ENCODE measurements at places on chromosomes 5 and 9.

DNA sequence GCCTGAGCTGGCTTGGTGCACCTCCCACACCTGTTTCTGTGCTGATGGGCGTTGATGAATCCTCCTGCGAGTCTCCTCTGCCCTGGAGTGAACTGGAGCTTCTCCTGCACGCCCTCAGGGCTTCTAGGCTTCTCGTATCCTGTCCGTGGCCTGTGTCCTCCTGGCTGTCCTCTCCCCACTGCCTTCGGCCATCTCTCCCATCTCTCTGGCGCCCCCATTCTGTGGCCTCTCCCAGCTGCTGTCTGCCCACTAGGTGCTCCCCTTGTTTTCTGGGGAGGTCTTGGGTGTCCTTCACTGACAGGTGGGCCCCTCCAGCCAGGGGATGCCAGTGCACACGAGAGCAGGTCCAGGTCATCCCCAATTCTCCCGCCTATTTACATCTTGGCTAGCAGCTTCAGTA, 28.8 kb downstream of the AHRR start:
- no peak for DNase-seq

DNA sequence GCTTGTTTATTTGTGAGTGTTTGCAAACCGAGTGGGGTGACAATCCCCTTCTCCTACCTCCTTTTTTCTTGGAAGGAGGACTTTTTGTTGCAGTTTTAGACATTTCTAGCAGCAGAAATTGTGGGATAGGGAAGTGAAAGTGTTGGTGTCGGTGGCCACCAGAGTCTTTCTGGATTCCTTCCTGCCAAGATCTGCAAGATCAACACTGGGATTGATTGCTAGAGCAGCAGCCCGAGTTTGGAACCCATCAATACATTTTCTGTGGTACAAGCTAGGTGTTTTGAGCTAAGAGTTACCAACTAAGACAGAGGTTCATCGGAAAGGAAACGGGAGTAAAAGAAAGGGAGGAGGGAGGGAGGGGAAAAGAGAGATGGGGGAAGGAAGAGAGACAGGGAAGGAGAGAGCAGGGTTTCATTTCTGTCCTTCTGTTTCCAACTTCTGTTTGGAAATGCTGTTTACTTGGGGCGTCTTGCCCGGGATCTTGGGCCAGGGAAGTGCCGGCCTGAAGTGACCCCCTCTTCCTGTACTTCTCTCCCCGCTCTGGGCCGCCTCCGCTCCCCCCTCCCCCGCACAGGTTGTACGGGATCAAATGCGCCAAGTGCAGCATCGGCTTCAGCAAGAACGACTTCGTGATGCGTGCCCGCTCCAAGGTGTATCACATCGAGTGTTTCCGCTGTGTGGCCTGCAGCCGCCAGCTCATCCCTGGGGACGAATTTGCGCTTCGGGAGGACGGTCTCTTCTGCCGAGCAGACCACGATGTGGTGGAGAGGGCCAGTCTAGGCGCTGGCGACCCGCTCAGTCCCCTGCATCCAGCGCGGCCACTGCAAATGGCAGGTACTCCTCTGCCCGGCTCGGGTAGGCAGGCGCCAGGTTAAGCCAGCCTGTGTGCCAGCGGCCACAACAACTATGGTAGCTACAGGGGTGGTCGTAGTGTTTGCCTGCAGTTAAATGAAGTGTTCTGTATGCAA, 4.0 kb downstream of the ISL1 start:
- no peak for DNase-seq

DNA sequence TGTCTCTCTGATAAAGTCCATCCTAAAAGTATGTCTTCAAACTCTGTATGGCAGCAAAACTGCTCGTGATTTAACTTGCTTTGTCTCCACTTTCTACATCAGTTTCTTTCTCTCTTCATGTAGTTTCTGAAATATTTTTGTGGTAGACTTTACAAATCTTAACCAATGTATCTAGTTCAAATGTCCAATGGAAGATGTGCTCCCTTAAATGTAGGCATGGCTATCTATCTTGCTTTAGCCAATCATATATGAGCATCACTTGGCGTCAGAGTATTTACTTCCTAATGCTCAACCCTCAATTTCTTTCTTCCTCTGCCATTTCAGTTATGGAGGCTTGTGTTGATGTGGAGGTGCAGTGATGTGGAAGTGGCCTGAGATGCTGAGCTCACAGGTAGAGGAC, 206.1 kb upstream of the ZNF608 start:
- DNase-seq = no peak

DNA sequence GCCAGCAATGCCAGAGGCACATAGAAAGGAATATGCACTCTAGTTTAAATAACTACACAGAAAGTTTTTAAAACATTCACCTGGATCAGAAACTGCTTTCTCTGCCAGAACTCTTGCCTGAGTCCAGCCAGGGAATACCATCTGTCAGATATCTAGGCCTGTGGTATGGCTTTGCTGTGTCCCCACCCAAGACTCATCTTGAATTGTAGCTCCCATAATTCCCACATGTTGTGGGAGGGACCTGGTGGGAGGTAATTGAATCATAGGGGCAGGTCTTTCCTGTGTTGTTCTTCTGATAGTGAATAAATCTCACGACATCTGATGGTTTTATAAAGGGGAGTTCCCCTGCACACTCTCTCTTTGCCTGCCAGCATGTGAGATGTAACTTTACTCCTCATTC, 41.5 kb upstream of the KCNV2 start:
- no peak for DNase-seq

- DNase-seq = no peak
Observed at GRCh38 chr5:10400411-10400810, 41.3 kb upstream of the ROPN1L start.

- DNase-seq = no peak
Observed at GRCh38 chr5:4043135-4043534, 447.5 kb downstream of the IRX1 start.

DNA sequence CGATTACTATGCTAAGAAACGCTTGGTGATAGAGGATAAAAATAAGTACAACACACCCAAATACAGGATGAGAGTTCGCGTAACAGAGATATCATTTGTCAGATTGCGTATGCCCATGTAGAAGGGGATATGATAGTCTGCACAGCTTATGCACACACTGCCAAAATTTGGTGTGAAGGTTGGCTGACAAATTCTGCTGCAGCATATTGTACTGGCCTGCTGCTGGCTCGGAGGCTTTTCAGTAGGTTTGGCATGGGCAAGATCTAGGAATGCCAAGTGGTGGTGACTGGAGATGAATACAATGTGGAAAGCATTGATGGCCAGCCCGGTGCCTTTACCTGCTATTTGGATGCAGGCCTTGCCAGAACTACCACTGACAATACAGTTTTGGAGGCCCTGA, 208.4 kb downstream of the PDZD2 start:
- no peak for DNase-seq

GRCh38 chr5:106189121-106189809, 1481.5 kb downstream of the EFNA5 start:
- DNase-seq = no peak

DNA sequence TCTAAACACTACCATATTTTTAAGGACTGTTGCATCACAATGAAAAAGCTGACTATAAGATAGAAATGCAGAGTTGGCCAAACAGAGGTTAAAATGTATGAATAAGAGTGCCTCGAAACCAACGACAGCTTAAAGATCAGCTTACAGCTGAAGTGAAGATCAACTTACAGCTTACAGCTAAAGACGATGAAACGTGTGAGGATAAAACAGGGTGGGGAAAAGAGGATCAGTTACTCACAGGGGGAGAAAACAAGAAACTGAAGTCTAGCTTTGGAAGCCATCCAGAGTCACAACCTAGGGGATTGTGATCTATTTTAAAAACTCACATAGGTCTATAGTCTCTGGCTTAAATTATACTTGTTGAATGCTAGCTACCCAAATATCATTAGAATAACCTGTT, 220.0 kb downstream of the SNCAIP start:
- DNase-seq = no peak

DNA sequence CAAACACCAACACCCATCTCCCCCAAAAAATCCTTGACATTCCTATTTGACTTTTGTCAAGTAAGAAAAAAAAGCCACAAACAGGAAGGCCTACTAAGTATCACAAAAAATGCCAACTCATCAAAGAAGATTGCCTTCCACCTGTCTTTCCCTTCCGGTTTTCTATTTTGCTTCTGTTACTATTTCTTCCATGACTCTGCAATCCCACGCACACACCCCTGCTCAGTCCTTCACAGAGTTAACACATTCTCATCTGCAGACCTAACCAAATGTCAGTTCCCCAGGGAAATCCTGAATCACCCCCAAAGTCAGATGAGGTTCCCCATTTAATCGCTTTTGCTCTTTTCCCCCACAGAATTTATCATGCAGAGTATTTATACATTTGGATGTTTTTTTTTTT, 15.1 kb downstream of the LPAR1 start:
- no peak for DNase-seq

DNA sequence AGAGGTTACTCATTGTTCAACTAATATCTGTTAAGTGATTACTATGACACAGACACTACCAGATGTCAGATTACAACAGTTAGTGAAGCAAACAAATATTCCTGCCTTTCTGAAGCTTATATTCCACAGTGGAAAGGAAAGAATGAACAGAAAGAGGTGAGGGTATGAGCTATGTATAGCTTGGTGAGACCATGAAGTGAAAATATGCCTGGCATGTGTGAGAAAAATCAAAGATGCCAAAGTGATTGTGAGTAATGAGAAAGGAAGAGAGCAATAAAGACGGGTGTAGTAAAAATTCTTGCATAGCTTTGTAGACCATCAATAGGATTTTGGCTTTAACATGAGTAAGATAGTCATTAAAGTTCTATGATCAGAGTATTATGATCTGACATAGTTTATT, 734.5 kb upstream of the NUDT12 start:
- no peak for DNase-seq

- no peak for DNase-seq
Observed at GRCh38 chr5:43548358-43548757, 8.5 kb downstream of the PAIP1 start.

DNA sequence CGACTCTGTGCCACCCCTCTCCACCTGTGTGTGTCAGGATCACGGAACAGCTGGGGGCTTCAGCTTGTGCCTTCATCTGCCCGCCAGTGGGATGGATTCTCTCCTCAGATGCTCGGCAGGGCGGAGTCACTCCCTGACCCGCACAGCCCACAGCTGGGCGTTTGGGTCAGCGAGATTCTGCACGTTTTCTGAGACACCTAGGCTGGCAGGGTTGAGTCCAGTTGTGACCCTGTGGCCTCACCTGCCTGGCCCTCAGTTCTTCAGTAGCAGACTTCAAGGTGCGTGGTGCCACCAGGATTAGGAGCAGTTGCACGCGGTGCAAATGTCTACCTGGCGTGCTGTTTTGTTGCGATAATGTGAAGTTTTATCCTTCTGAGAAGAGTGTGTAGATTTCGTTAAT, 5.0 kb downstream of the NDUFS6 start:
- DNase-seq = no peak

DNA sequence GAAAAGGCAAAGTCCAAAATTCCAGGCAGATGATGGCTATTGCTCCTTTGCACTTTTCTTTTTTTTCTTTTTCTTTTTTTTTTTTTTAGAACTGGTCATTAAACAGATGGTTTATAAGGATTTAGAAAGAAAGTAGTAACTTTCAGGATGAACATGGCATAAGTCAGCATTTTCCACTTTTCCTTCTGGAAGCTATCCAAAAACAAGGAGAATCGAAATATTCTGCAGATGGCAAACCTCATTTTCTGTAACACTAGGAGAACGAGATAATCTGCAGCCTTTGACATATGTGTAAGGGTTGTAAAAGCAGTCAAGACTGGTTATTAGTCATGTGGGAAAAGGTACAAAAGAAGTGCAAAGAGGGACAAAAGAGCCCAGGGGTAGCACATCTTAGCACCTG, 69.1 kb upstream of the PUM3 start:
- DNase-seq = no peak

DNA sequence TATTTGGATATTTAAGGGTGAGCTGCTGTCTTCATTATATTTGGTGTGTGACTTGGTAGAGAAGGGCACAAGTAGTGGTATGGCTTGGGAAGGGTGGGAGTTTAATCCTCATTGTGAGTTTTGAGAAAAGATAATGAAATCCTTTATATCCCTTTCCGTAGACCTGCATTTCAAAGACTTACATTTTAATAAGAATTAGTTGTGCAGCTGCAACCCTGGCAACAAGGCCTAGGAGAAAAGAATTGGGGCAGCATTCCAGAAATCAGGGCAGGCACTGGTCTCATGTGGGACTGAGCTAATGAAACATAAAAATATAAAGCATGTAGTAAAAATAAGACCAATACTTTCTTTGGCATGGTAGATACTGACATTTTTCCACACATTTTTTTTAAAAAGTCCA, 60.5 kb downstream of the CDC42SE2 start:
- no peak for DNase-seq

GRCh38 chr9:88813638-88814209, 177.5 kb upstream of the S1PR3 start:
- DNase-seq = no peak

DNA sequence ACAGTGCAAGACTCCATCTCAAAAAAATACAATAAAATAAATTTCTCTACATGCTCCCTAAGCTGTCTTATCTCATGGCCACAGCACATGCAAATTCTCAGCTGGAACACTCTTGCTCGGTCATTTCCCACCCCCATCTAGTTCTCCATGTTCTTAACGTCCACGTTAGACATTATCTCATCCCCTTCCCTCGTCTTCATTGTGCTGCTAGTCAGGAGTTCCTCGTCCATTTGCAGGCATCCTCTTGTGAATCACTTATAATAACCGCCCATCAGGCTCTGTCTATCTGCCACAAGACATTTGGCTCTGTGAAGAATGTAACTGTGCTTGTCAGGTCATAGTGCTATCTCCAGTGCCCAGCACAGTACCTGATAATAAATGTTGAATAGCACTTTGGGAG, 32.9 kb upstream of the GOLGA1 start:
- no peak for DNase-seq

GRCh38 chr9:33040792-33041431, 15.8 kb downstream of the DNAJA1 start:
- DNase-seq = no peak
